ENCODE measurements at places on chromosomes 1 and 21.
A peak's percentile ranks its signal among the peaks of the same experiment; 100 is the strongest.

GRCh38 chr1:217948741-217949140 is 317.6 kb downstream of the SPATA17 start:
- no peak for ATAC-seq

GRCh38 chr1:178706432-178706831 is 18.6 kb upstream of the RALGPS2 start:
- peak; percentile 71 for ATAC-seq

DNA sequence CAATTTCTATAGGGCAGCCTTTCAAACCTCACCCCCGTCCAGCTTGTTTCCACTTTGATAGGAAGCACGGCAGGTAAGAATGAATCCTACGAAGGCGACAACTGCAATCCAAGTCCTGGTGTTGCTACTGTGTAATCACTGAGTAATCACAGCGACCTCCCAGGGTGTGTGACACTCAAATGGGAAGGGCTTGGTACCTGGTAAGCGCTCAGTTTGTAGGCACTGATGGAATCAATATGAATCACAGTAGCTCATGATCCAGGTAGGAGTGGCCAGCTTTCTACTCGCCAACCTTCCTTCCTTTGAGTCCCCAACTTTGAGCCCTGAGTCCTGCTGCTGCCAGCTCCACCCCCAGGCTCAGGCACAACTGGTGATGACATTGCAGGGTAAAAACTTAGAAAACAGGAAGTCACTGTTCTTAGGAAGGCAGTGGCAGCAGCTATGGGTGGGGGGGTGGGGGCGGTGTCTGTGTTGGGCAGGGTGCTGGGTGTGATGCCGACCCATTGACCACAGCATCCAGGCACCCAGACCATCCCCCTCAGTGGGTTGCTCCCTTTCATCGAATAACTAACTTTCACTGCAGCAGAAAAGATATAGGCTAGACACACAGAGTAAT is 70.7 kb downstream of the CD247 start:
- ATAC-seq = no peak

- no peak for ATAC-seq
Measured at GRCh38 chr1:204408074-204408507, 3.5 kb downstream of the PPP1R15B start.

DNA sequence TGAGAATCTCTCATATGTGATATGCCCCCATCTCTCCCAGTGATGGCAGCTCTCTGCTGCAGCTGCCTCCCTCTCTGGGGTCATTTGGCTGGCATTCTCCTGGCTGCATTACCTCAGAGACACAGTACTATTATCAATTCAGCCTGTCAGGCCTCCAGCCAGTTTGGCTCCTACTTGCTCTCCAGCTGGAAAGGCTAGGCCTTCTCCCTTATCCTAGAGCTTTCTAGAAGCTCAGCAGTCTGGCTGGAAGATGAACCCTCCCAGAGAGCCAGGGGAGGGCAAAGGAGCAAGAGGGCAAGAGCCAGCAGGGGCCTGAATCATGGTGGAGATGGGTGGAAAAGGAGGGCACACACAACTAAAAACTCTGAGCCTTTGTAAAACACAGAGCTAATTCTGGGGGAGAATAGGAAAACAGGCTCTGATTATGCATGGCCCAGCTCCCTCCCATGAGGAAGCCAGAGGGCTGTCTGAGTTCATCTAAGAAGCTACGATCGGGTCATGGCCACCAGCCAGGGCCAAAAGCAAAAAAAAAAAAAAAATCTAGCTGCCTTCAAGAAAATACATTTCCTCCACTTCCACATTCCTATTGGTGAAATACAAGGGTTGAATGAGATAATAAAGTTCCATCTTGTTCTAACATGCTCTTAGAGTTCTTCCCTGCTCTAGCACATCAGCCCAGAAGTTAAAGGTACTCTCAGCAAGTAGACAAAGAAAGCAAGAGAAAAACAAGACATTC is 8.8 kb downstream of the LAMB3 start:
- ATAC-seq = peak; percentile 46

DNA sequence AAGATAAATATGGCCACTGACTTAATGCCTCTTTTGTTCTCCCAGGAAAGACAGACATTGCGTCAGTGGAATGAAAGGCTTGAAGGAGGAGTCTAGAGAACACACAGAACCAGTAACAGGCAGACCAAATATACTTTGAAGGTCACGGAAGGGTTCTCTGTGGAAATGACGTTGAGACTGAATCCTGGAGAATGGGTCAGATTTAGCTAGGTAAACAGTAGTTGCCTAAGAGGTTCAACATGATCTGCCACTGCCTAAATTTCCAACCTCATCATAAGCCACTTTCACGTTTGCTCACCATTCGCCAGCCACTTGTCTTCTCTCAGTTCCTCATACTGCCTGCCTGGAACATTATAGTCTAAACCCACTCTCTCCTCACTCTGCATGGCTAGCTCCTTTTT is 20.5 kb downstream of the PLA2G4A start:
- no peak for ATAC-seq

DNA sequence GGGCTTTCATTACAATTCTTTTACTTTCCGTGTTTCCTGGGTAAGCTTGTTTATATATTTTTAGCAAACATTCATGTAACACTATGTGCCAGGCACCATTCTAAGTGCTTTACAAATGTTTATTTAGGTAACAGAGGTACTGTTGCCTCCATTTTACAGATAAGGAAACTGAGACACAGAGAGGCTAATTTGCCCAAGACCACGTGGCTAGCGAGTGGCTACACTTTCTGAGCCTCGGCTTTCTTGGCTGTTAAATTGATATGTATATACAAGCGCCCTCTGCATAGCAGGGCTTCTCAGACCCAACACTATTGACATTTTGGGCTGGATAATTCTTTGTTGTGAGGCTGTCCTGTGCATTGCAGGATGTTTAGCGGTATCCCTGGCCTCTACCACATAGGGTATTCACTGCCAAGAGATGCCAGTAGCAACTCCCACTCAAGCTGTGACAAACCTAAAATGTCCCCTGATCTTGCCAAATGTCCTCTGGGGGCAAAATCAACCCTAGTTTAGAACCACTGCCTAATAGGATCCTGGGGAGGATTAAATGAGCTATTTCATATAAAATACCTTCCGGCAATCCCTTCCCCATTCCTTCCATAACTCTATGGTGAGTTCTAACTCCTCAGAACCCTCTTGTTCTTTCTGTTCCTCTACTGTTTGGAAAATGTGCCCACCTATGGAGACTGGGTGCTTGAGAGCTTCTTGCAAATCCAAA is 17.2 kb upstream of the ID3 start:
- no peak for ATAC-seq

DNA sequence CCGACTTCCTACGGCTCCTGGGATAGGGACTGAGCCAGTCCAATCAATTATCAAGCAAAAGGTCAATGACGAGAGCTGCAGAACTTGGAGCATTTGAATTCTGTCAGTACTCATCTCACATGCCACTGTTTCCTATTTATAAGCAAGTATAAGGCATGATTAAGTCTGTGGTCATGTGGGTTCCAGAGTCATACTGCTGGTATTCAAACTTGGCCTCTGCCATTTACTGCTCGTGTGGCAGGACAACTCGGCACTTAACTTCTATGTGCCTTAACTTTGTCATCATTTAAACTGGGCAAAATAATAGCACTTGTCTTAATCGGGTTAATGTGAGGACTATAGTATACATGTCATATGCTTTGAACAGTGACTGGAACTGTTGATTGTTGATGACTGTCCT is 44.9 kb upstream of the TNFSF18 start:
- ATAC-seq = no peak

DNA sequence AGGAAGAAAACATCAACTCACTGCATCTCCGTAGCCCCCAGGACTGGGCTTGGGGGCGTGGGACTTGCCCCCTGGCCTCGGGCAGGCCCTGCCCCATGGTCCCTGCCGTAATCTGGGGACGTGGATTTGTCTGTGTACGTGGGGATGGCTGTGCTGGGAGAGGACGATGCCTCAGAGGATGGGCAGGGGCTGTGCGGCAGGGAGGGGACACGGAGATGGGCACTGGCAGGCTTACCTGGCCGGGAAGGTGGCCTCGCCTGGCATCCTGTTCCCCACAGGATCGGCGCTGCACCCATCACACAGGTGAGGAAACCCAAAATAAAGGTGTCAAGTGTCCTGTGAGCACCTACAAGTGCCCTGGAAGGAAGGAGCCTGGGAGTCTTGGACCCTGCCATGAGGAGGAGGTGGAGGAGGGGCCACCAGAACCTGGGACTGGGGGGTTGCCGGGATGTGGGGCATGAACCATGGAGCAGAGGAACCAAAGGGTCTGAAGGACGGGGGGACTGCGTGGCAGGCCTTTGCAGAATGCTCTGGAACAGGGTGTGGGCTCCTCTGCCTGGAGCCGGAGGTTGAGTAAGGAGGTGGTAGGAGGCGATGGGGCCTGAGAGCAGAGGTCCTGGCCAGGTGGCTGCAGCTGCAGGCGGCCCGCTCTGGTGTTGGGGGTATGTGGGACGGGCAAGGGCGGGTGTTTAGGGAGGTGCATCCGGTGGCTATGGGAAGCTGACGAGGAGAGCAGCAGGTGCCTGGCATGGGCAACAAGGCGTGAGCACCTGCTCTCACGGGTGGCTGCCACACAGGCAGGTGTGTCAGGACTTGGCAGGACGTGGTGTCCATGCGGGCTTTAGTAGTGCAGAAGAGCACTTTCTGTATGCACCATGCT is 27.8 kb upstream of the LRRC3 start:
- no peak for ATAC-seq

DNA sequence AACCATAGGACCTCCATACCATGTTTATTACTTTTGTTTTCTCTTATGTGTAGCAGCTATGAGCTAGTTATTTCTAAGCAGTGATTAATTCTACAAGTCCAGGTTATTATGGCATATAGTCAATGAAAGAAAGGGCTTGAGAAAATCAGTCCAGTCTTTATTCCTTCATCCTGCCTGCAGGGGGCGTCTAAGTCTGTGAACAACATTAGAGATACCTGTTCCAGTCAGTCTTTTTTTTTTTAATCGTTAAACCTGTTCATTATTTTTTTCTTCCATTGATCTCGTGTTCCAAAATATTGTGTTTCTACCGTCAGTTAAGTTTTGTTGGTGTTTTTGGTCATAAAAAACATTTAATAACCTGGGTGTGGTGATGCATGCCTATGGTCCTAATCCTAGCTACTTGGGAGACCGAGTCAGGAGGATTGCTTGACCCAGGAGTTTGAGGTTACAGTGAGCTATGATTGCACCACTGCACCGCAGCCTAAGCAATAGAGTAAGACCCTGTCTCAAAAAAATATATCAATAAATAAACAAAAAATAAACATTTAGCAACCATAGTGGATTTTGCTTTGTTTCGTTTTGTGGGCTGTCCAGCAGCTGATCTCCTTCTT is 29.4 kb upstream of the CD2 start:
- ATAC-seq = no peak

GRCh38 chr1:3544040-3544977 is 67.0 kb downstream of the MEGF6 start:
- ATAC-seq = no peak

DNA sequence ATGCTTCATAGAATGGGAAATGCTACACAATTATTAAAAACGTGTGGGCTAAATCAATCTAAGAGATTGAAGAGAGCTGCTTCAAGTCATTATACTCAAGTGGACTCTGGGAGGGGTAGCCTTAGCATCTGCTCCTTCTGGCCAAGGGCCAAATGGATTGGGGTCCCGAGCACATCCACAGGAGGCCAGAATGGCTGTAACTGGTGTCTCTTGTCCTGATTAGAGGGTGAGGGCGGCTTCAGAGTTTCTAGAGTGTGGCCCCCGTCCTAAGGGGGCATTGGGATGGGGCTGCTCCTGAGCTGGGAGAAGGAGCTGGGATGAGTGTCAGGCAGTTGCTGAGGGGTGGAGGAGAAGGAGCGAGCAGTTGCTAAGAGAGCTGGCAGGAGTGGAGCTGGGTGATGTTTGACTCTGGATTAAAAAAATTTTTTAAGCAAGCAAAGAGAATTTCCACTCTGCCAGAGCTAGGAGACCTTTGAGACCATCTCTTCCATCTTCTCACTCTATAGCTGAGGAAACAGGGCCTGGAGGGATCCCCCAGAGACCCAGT is 71.3 kb upstream of the TLR5 start:
- no peak for ATAC-seq

- no peak for ATAC-seq
Measured at GRCh38 chr1:51976846-51977602, 13.5 kb downstream of the RAB3B start.

All from motor neuron (in vitro differentiated cells).